ENCODE measurements at places on chromosomes 6 and 20. TPM values are rescaled to one million over a fixed set of nuclear protein-coding genes. Genes with fewer than 3 reads are reported as not detected.
A peak's percentile ranks its signal among the peaks of the same experiment; 100 is the strongest.

DNA sequence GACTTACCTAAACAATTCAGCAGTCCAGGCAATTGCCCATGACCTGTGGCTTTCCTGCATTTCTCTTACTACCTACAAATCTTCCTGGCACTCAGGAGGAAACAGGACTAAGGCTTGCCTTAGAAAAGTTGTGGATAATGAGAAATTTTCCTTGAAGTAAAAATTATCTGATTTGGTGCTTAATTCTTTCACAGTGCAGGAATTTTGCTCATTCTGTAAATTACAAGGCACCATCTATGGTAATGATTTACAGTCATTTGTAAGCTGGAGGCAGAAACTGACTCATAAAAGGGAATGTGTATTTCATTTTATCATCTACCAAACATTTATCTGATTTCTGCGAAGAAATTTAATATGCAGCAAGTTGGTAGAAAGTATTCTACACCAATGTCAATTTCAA is 211.5 kb upstream of the FKBP1C start:
- H3K4me3 ChIP-seq, result no peak overlapping the region
- no peaks in the 10 kb centered on the region for H3K27me3 ChIP-seq
- no peak overlapping the region for H3K27ac ChIP-seq
- H3K4me1 ChIP-seq, result no peaks in the 10 kb centered on the region

- H3K4me1 ChIP-seq, result no peaks in the 10 kb centered on the region
- H3K27ac ChIP-seq, result no peak overlapping the region
- H3K36me3 ChIP-seq, result no peaks in the 10 kb centered on the region
- H3K27me3 ChIP-seq, result no peaks in the 10 kb centered on the region
- no peak for DNase-seq
- H3K4me3 ChIP-seq, result no peak overlapping the region
These were observed 110.3 kb downstream of the JARID2 start for GRCh38 chr6:15356179-15356578.

GRCh38 chr6:132648356-132648755 is 10.6 kb downstream of the TAAR1 start:
- DNase-seq, result no peak
- no peaks in the 10 kb centered on the region for H3K27me3 ChIP-seq
- H3K4me1 ChIP-seq, result no peaks in the 10 kb centered on the region
- H3K27ac ChIP-seq, result no peak overlapping the region
- H3K36me3 ChIP-seq, result no peaks in the 10 kb centered on the region

GRCh38 chr6:113830140-113830539 is 27.0 kb upstream of the MARCKS start:
- no peak for DNase-seq
- H3K27ac ChIP-seq, result no peak overlapping the region
- H3K4me1 ChIP-seq, result peaks cover 29% of the 10 kb centered on the region
- H3K36me3 ChIP-seq, result no peaks in the 10 kb centered on the region
- no peaks in the 10 kb centered on the region for H3K27me3 ChIP-seq

- DNase-seq, result no peak
- no peak overlapping the region for H3K4me3 ChIP-seq
- no peaks in the 10 kb centered on the region for H3K4me1 ChIP-seq
- H3K27ac ChIP-seq, result no peak overlapping the region
These were observed 244.8 kb downstream of the DLL1 start for GRCh38 chr6:170045981-170046667.

DNA sequence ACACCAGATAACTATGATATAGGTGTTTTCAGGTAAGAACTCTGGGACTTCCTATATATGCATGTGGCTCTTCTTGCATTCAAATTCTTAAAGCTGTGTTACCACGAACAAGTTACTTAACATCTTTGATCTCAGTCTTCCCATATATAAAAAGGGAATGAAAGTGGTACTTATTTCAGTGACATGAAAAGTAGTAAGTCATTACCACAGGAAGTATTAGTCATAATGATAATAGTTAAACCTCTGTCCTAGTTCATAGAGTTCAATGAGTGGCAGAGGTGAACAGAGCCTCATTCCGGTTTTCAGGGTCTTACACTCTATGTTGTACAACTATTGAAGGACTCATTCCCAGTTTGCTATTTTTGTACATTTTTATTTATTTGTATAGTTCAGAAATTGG is 237.0 kb downstream of the NKAIN2 start:
- H3K4me3 ChIP-seq, result no peak overlapping the region
- no peak overlapping the region for H3K27ac ChIP-seq
- no peaks in the 10 kb centered on the region for H3K36me3 ChIP-seq
- DNase-seq, result no peak
- no peaks in the 10 kb centered on the region for H3K4me1 ChIP-seq
- 0 out of 2 replicates have a peak, but pooled peaks cover 2% of the 10 kb centered on the region for H3K27me3 ChIP-seq

DNA sequence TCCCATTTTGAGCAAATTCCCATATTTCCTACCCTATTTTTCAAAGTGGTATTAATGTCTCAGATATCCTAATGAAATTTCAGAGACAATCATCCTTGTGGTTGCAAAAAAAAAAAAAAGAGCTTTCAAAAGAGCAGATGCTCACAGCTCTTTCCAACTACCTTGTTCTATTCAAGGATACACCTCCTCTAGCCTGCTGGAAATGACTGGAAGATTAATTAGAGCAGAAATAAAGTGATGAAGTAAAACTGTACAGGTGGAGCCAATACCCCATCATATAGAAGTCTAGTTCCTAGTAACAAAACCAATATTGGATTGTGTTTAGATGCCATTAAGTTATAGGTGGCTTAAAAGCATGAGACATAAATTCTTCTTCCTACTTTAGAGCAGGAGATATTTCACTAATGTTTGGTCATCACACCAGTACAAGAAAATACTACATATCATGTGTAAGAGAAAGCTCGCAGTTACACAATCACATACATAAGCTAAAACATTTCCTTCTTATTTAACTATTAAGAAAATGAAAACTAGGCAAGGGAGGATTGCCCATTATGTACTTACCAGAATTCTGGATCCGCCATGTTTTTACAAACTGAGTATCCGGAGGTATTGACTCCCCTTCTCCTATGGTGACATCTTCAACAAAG is 42.4 kb downstream of the ILRUN start:
- H3K27me3 ChIP-seq, result no peaks in the 10 kb centered on the region
- H3K27ac ChIP-seq, result no peak overlapping the region
- no peak overlapping the region for H3K4me3 ChIP-seq
- DNase-seq, result no peak
- peaks cover 21% of the 10 kb centered on the region for H3K4me1 ChIP-seq

DNA sequence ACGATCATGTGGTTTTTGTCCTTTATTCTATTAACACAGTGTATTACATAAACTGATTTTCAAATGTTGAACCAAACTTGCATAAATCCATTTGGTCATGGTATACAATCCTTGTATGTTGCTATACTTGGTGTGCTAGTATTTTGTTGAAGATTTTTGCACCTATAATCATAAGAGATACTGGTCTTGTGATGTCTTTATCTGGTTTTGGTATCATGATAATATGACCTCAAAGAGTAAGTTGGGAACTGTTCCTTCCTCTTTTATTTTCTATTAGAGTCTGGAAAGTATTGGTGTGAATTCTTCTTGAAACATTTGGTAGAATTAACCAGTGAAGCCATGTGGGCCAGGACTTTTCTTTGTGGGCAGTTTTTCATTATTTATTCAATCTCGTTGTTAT is 65.3 kb downstream of the TRPC4AP start:
- no peak overlapping the region for H3K27ac ChIP-seq
- no peak for DNase-seq
- no peaks in the 10 kb centered on the region for H3K27me3 ChIP-seq
- no peak overlapping the region for H3K4me3 ChIP-seq
- peaks cover 36% of the 10 kb centered on the region for H3K36me3 ChIP-seq

- no peaks in the 10 kb centered on the region for H3K27me3 ChIP-seq
- H3K27ac ChIP-seq, result no peak overlapping the region
- no peak for DNase-seq
- no peak overlapping the region for H3K4me3 ChIP-seq
- no peaks in the 10 kb centered on the region for H3K4me1 ChIP-seq
These were observed 733.0 kb downstream of the GRIK2 start for GRCh38 chr6:102126488-102126887.

DNA sequence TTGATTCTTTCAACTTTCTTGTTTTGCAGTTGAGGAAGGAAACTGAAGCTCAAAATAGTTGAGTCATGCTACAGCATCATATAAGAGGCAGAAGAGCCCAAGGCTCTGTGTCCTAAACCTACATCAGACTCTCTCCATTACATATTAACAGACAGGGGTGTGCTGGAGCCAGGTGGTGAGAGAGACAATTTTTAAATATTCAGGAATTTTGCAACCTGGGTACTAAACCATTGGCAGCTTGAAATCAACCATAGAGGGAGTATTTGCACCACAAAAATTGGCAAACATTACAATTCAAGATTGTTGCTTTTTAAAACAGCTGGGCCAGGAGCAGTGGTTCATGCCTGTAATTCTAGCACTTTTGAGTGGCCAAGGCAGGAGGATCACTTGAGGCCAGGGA is 65.8 kb upstream of the SOX4 start:
- no peaks in the 10 kb centered on the region for H3K27me3 ChIP-seq
- peak; percentile 15 for DNase-seq
- no peaks in the 10 kb centered on the region for H3K4me1 ChIP-seq
- no peak overlapping the region for H3K4me3 ChIP-seq
- H3K27ac ChIP-seq, result no peak overlapping the region

GRCh38 chr20:378961-379336 is 1.6 kb upstream of the TRIB3 start:
- H3K36me3 ChIP-seq, result no peaks in the 10 kb centered on the region
- no peaks in the 10 kb centered on the region for H3K4me1 ChIP-seq
- H3K27ac ChIP-seq, result no peak overlapping the region
- DNase-seq, result no peak
- no peaks in the 10 kb centered on the region for H3K27me3 ChIP-seq

- no peaks in the 10 kb centered on the region for H3K36me3 ChIP-seq
- H3K4me3 ChIP-seq, result no peak overlapping the region
- no peak for DNase-seq
- H3K27ac ChIP-seq, result no peak overlapping the region
These were observed 76.3 kb downstream of the HFE start for GRCh38 chr6:26163427-26164119.

DNA sequence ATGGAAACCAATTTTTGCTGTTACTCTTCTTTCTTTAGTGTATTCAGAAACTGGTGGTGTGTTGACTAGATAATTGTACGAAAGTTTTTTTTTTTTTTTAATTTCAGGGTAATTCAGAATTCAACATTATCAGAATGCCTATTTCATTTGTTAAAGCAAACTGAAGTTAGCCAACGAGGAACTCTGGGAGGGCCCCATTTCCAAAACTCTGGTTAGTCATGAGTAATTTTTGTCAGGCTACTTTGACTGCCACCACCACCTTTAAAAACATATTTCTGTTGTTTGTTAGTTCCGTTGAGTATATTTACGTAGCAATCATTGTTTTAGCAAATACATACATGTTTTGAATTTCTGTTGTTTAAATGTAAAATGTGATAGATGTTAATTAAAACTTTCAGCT is 763 bp downstream of the ZKSCAN8 start:
- H3K36me3 ChIP-seq, result peaks cover 19% of the 10 kb centered on the region
- peak overlapping the region; percentile 61 for H3K27ac ChIP-seq
- no peaks in the 10 kb centered on the region for H3K27me3 ChIP-seq
- no peak for DNase-seq

Gene OGFRL1
- total RNA-seq, result 18.6 TPM

Gene COL11A2
- total RNA-seq, result 4.0 TPM

Gene GSTA3
- not detected for total RNA-seq

Gene NKX2-2
- total RNA-seq, result not detected

Gene CD93
- total RNA-seq, result not detected

Gene ARFGAP1
- total RNA-seq, result 96.8 TPM

Gene ARFGEF3
- 8.8 TPM for total RNA-seq

Gene CUTA
- 181 TPM for total RNA-seq
